ENCODE measurements at places on chromosomes 2 and 18.

GRCh38 chr2:117621326-117621725, 193.2 kb upstream of the DDX18 start:
- no peak for DNase-seq

- DNase-seq = no peak
Observed at GRCh38 chr2:218988164-218988563, 3.2 kb upstream of the FEV start.

DNA sequence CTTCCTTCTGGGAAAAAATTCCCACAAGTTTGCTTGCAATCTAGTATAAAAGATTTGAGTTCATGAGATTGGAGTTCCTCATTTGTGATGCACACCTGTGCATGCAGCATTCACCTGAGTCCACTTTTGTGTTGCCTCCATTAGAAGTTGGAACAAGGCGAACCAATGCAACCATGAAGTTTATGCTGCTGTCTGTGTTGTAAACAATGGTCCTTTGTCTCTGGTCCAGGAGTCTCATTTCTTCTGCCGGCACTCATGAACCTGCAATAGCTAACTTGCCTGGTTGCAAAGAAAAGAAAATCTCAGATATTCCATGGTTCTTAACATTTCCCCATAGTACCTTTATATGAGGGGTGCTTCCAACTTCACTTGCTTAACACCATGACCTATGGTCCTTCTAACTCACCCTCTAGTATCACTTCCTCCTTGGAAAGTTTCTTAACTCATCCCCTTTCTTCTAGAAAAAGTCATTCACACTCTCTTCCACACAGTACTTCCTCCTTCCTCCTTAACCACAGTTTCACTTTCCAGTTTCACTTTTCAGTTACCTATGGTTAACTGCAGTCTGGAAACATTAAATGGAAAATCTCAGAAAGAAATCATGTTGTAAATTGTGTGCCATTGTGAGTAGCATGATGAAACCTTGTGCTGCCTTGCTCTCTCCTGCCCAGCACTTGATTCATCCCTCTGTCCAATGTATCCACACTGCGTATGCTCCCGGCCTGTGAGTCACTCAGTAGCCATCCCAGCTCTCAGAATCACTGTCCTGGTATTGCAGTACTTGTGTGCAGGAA, 128.8 kb upstream of the TRIB2 start:
- DNase-seq = no peak

DNA sequence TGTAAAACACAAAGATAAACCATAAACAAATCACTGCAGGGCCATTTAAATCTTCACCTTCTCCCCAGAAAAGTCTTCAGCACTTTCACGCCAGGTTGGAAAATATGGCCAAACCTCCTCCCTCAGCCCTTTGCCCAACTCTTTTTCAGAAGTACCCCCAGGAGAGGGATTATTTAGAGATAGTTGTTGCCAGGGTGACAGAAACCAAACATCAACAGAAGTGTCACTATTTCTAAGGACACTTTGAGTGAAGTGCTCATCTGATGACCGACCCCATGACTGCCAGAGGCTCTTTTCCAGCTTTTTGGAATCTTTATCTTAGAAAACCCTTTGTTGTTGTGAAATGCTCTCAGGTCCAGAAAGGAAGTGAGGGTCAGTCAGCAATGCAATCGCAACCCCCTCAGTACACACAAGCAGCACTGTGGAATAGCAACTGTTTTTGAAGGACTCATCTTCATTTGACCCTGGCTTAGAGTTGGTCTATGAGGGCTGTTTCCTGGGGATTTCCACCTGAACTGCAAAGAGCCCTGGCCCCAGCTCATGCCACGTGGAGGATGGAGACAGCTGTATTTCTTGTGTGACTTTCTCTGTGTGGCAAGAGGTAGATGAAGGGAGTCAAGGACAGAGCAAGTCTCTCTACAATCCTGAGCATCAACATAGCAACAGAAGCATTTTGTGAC, 114.0 kb upstream of the STON1 start:
- DNase-seq = no peak

- DNase-seq = no peak
Observed at GRCh38 chr2:100197631-100198153, 55.3 kb upstream of the AFF3 start.

DNA sequence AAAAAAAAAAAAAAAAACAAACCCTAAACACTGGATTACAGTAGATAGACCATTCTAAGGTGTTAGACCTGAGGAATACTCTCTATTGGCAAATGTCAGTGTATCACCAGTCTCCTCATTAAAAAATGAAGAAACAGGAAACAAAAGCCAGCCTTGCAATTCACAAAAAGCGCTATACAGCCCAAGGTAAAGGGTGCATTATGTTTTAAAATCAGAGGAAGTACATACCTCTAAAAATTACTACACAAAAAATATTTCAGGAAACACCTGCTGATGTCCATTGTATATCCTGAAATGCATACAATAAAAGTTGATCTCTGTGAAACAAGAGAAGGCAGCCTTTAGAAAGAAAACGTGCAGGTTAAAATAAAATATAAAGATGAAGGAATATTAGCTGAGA, 54.9 kb upstream of the TSPYL6 start:
- no peak for DNase-seq

Measured in activated T-cell treated with anti-CD3 and anti-CD28 coated beads, Interleukin-2, amount 50 U/mL, for 1 hour (primary cell).